ENCODE measurements at places on chromosomes 5 and 9.

GRCh38 chr5:32771037-32771436 is 59.9 kb downstream of the NPR3 start:
- no peak for DNase-seq

- DNase-seq = no peak
These were observed 1941.4 kb upstream of the NUDT12 start for GRCh38 chr5:105503950-105504349.

GRCh38 chr9:136051453-136051836 is 43.6 kb downstream of the NACC2 start:
- no peak for DNase-seq

DNA sequence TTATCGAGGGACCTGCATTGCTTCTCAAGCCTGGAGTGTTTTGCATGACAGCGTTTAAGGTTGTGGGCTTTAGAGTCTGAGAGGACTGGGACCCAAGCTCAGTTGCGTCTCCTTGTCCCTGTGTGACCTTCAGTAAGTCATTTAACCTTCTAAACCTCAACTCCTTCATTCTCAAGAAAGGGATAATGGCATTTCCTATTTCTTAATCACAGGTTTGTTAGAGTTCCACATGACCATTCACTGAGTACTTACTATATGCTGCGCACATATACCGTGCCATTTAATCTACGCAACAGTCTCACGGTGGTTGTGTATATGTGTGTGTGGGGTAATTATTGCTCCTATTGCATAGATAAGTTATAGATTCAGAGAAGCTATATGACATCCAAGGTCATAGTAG is 76.3 kb downstream of the MACROH2A1 start:
- DNase-seq = no peak

GRCh38 chr5:155101697-155102096 is 88.1 kb downstream of the KIF4B start:
- no peak for DNase-seq

DNA sequence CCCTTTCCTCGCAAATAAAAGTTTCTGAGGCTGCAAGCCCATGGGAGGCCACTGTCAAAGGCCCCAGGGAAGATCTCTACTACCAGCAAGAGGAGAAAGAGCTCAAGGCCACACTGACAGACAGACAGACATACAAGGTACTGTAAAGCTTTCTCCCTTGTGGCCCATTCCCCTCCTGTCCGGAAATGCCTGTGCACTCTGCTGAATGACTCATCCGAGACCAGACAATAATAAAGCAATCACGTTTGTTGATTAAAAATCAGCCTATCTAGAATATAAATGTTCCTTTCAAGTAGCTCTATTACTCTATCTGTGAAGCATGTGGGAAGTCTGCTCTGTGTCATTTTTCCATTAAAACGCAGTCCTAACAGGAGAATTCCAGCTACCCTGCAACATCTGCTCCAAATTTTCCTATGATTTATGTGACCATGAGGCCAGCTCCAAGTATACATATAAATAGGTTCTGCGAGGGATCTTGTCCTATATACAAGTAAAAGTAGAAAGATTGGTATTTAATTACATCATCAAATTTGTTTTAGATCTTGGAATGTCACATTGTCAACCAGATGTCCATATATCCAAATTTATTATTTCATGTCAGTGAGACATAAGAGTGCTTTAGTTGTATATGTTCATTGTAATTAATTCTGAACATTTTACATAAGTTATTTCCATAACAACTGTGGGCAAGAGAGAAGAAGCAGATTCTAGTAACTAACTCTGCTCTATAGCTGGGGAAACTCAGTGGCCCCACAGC is 34.7 kb upstream of the TGFBI start:
- no peak for DNase-seq

DNA sequence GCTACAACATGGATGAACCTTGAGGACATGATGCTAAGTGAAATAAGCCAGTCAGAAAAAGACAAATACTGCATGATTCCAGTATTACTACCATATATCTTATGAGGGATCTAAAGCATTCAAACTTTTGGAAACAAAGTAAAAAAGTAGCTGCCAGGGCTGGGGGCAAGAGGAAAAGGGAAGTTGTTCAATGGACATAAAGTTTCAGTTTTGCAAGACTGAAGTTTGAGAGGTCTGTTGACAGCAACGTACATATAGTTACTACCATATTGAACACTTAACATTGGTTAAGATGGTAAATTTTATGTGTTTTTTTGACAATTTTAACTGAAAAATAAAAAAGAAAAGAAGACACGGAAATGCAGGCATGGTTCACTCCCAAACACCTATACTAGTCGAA is 77.6 kb downstream of the MAPKAP1 start:
- DNase-seq = no peak

DNA sequence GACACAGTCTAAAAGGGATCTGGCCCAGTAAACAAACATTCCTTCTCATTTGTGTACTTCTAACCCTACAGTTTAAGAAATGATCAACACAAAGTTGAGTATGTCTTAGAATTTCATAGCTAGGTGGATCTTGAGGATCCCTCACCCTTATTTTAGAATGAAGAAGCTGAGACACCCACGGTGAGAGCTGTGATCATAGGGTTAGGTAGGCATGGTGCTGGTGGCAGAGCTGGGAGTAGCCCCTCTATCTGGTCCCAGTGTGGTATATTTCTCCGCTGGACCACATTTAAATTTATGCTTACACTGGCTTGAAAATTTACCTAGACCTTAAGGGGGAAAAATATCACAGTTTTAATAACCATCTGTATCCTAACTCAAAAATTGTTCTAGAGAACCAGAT is 39.8 kb downstream of the UGCG start:
- DNase-seq = no peak

DNA sequence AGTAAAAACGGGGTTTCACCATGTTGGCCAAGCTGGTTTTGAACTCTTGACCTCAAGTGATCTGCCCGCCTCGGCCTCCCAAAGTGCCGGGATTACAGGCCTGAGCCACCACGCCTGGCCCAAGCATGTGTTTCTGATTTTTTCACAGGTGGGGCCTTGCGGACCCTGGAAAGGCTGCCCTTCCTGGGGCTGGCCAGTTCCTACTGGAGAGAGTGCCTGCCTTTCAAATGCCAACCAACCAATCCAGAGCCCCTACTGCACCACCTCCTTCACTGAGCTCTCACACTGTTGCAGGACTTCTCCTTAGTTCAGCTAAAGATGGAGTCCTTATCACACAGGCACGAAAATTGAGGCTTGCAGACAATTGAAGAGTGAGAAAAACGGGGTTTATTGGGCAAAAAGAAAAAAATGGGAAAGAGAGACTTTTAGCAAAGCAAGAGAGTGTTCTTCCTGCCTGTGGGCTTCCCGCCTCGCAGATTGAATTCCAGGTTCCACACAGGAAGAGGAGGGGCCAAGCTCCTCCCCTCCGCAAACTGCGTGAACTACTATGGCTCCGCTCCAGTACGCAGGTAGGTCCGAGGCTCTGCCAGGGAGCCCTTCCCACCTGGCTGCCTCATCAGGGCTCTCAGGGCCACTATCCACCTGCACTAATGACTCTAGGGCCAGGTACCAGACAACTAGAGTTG is 8.3 kb upstream of the CMBL start:
- DNase-seq = no peak

DNA sequence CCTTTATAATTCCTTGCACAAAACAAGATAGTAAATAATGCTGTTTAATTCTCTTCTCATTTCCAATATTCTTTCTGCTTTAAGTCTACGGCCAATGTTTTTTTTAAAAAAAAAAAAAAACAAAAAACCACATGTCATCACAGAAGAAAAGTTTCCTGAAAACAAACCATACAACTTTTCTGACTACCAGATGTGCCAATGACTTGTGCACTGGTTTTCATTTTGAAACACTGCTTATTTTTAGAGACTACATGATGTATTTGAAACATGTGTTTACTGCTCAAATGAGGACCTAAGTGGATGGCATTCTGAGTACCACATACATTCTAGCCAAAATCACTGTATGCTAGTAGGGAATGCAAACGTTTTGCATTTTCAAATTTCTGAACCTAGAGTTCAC is 167.9 kb downstream of the GLIS3 start:
- DNase-seq = no peak

- DNase-seq = no peak
These were observed 10.8 kb upstream of the PPP3R2 start for GRCh38 chr9:101605547-101605946.

DNA sequence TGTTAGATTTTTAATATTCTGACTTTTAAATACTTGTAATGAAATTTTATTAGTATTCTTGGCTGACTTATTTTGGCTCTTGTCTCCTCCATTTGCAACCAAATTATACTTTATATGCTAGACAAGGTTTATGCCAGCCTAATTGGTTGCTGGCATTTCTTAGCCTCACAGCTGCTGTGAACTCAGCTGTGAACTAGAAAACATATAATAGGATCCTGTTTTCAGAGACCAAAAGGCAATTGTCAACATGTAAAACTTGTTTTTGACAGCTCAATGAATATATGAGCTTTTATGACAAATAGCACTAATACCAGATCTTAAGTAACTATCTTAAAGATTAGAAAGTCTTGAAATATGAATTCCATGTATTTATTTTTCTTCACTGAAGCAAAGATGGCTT is 25.9 kb downstream of the KIF2A start:
- DNase-seq = no peak

All from KG1 (cell line).